ENCODE measurements at places on chromosomes 12 and 14.

DNA sequence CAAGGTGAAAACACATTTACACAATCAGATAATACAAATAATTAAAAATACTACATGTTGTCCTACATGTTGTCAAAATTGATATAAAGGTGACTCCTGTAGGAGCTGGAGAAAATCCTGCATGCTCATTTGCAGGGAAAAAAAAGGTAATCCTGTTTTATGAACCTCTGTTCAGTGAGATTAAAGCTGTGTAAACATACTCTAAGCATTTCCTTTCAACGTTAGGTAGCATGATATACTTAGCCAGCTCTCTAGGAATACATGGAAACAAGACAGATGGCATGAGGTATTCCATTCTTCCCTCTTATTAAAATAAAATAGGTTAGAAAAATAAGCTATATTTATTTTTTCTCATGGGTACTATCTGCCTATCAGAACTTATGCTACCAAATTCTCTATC, 635.7 kb upstream of the FLRT2 start:
- no peak for DNase-seq

DNA sequence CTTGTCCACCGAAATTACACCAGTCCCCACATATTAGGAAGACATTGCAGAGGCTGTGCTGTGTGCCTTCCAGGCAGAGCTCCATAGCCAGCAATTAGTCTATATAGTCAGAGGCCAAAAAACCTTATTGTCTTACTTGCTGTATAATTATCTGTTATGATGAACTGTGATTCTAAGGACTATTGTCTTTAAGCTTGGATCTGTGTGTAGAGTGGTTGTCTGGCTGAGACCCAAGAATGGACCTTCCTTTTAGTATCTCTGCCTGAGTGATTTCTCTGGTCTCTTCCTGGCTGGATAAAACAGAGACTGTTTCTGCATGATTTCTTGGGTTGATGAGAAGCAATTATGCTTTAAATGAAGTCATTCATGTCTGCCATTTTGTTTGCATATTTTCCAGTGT, 465.3 kb downstream of the PRKD1 start:
- DNase-seq: no peak

DNA sequence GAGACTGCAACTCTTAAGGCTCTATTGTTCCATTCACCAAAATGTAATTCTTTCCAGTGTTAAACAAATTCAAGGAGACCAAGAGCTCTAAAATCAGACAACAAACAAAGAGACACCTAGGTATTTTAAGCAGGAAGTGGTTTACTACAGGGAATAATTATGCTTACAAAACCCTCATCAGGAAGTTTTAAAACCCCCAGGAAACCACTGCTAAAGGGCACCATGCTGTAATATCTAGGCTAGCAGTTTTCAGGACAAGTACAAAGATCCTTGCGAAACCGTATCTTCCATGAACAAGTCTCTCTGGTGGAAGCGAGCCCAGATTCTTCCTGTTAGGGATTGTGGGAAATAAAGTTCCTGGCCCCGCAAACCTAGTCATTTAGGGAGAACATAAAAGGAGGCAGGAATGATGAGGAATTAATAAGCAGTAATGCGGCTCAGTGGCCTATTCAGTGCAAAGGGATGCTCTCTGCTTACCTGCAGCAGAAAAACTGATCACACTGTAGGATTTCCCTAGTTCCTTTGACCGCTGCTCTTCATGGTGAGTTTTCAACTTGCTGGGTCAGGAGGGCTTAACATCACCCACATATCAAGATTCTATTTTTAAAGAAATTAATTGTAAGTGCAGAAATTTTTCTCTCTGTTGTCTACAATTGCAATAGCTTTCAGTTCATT, 42.8 kb downstream of the ACSM4 start:
- no peak for DNase-seq

DNA sequence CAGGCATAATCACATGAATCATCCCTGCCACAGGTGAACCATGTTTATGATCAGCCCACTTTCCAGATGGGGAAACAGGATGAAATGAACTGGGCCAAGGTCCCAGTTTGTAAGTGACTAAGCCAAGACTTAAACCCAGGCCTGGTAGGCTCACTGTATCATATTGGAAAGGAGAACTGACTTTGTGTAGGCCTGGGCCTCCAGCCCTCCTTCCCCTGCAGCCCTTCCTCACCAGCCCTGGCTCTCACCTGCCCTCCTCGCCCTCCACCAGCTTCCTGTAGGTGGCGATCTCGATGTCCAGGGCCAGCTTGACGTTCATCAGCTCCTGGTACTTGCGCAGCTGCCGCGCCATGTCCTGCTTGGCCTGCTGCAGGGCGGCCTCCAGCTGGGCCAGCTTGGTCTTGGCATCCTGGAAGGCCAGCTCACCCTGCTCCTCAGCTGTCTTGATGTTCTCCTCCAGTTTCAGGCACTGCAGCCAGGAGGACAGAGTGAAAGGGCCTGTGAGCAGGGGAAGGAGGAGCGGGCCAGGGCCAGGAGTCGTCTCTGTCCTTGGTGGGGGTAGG, 19.8 kb downstream of the KRT80 start:
- DNase-seq: no peak

DNA sequence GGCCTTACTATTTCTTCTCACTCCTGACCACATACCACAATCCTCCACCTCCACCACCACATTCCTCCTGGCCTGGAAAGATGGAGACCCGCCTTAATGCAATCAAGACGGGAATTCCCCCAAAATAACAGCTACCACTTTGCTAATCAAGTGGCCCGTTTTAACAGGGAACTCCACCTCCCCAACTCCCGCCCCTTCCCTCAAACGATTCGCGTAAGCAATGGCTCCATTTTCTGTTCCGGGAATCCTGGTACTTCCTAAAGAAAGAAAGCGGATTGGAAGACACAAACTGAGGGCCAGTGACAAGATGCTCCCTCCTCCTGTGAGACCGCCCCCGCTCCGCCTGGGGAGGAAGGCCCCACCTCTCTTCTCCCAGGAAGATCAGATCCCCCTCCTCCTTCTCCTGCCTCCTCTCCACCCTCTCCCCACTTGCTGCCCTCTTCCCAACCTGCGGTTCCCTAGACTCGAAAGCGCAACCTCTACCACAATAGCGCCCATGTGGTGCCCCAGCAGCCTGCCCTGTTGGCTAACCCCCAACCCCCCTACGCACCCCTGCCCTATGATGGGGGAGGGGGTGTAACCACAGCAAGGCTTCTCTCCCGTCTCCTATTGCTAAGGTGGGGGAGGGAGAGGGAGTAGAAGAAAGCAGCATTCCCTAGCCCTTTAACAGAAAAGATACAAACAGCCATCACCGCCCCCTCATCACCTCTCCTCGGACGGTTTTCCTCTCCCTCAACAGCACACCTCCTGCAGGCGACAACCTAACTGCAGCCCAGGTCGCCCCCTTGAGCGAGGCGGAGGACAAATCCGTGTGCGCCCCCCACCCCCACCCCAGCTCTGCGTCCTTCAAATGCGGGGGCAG, 777 bp downstream of the ARF3 start:
- DNase-seq: no peak

- no peak for DNase-seq
Measured at GRCh38 chr14:55477680-55478079, 37.3 kb upstream of the TBPL2 start.

- no peak for DNase-seq
Measured at GRCh38 chr12:318759-319515, 56.3 kb upstream of the SLC6A13 start.

GRCh38 chr14:63650256-63650952, 8.7 kb upstream of the WDR89 start:
- no peak for DNase-seq

GRCh38 chr14:95522556-95522955, 6.1 kb upstream of the SYNE3 start:
- no peak for DNase-seq
